ENCODE measurements at places on chromosomes 6 and 20. TPM values are rescaled to one million over a fixed set of nuclear protein-coding genes. Genes with fewer than 3 reads are reported as not detected.

RAB44 gene
- 0.25 TPM for polyA plus RNA-seq

FOXA2 gene
- not detected for polyA plus RNA-seq

DNA sequence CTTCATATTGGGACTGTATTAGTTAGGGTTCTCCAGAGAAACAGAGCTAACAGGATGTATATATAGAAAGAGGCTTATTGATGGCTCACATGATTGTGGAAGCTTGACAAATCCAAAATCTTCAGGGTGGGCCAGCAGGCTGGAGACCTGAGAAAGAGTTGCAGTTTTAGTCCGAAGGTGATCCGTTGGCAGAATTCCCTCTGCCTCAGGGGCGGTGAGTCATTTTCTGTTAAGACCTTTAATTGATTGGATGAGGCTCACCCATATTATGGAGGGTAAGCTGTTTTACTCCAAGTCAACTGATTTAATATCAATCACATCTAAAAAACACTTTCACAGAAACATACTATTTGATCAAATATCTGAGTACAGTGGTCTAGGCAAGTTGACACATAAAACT, 113.6 kb downstream of the FLRT3 start:
- DNase-seq = no peak

DNA sequence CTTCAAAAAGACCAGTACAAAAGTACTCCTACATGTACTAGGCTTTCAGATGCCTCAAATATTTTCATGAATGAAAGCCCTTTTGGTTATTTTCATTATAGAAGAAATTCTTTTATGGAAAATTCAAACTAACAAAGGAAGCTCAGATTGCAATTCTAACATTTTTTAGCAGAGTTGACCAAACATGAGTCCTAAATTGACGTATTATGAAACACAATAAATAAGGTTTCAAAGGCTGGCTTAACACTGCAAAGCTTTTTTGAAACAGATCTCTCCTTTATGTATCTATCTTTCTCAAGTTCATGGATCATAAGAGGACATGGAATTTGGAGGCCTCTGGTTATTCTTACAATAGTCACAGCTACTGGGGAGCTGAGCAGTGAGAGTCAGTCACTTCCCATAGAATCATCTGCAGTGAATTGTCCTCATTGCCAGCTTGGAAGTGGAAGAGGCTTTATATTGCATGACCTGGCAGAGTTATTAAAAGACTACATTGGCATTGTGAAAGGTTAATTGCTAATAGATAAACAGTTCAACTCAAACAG, 38.4 kb upstream of the FBXL4 start:
- DNase-seq = no peak

- no peak for DNase-seq
These were observed 94.5 kb upstream of the LRFN2 start for GRCh38 chr6:40681622-40682021.

- no peak for DNase-seq
These were observed 31.8 kb downstream of the PSMF1 start for GRCh38 chr20:1150218-1150617.

KCNB1 gene
- polyA plus RNA-seq = not detected

HLA-DMB gene
- polyA plus RNA-seq = 656 TPM

DNA sequence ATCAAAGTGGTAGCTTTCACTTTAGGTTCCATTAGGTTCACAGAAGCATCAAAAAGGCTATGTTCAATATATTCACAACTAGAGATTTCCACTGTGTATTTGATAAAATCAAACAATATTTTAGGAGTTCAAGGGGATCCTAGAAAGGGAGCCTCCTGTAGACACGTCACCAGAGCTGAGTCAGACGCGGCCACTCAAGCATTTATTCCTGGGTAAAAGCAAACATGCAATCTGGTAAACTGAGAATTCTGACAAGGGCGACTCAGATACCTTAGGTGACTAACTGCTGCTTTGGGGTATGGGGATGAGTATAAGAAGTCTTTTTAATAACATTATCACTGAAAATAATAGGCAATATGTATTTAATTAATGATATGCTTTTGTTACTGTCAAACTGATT, 118.7 kb upstream of the HMGN3 start:
- DNase-seq = no peak

DNA sequence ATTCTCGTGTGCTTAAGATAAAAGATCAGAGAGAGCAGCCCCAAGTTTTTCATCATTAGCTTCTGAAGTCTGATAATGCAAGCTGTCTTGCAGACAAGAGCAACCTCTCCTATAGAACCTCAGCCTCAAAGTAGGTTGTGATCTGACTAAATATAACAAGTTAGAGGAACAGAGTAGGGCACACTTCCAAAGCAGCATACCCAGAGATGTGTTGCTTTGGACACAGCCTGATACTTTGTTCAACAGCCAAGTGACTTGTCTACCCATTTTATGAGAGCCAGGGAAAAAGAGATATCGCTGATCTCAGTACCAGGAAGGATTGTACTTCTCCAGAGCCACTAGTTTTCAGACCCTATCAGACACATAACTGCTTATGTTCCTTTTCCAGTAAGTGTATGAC, 44.2 kb upstream of the OPRM1 start:
- no peak for DNase-seq

MYLK4 gene
- 0.85 TPM for polyA plus RNA-seq

ZNF165 gene
- polyA plus RNA-seq = 3.5 TPM

DNA sequence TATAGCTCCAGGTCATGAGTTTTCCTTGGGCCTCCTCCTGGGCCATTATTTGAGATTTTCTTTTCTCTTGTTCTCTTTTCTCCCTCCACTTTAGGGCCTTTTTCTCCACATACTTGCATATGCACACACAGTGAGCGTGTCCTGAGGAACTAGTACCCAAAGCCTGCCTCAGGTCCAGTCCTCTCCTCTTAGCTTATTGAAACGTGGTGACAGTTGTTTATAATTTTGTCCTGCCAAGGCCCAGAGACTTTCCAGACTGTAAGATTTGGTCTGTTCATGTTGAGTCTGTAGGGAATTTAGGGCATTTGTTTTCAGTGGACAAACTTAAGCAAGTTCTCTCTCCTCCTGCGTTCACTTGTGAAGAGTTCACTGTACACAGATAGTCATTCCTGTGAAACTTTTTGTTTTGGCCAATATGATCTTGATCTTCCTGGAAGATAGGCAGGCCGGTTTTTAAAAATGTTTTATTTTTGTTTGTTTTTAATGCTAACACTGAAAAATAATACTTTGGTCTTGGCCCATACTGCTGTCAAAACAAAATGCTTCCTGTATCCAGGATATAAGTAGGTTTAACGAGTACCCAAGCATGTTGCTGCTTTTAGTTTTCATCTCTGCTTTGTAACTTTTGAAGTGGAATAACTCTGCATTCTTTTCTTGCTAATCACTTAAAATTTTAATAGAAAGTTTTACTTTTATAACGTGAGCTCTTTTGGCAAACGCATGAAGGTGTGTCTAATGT, 20.7 kb downstream of the LRRC1 start:
- no peak for DNase-seq
